ENCODE measurements at places on chromosomes 11 and 22.

DNA sequence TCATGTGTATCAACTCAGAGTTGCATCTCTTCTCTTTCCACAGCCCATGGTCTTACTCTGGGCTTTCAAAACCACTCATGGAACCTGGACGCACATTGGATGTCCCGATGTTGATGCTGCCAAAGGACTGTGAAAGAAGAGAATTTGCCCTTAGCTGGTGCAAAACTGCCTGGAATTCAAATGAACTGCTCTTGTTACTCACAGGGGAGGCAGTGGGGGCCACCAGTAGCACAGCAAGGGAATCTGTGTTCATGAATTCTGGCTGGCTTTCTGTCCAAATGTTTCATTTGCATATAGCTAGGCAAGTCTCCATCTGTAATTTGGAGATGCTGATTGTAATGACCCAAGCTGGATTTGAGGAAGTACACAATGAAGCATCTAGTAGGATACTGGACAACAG lies 24.9 kb downstream of the LMO2 start:
- no peak for DNase-seq

DNA sequence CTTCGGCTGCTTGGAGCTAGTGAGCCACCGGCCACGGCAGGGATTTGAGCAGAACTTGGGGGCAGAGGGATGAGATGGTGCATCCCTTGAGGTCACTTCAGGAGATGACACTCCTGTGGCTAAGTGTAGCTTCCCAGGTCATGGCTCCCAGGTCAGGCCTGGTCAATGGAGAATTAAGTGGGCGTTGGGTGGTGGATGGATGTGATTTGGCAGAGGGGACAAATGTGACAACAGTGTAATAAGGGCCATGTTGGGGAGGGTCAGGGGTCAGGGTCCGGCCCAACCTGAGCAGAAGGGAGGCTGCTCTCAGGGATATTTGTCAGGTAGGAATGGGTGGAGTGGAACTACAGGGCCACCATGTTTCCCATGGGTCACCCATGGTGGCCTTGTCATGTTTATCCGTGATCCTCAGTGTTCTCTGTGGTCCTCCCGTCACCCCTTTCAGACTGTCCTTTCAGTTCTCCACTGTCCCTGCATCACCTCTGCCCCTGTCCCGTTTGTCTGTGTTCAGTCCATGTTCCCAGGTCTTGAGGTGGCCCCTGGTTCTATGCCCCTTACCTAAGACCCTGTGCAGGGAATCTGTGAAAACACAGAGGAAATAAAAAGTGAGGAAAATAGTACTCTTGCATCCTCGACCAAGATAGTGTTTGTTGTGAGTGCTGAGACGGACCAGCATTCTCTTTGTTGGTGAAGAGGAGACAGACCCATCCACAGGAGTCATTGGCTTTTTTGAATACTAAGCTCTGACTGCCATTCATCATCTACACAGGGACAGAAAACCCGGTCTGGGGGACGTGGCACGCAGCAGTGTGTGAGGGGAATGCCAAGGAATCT lies 6.1 kb downstream of the SLC25A1 start:
- DNase-seq, result no peak

GRCh38 chr22:38504731-38505540 lies 1.2 kb downstream of the DDX17 start:
- peak; percentile 49 for DNase-seq

DNA sequence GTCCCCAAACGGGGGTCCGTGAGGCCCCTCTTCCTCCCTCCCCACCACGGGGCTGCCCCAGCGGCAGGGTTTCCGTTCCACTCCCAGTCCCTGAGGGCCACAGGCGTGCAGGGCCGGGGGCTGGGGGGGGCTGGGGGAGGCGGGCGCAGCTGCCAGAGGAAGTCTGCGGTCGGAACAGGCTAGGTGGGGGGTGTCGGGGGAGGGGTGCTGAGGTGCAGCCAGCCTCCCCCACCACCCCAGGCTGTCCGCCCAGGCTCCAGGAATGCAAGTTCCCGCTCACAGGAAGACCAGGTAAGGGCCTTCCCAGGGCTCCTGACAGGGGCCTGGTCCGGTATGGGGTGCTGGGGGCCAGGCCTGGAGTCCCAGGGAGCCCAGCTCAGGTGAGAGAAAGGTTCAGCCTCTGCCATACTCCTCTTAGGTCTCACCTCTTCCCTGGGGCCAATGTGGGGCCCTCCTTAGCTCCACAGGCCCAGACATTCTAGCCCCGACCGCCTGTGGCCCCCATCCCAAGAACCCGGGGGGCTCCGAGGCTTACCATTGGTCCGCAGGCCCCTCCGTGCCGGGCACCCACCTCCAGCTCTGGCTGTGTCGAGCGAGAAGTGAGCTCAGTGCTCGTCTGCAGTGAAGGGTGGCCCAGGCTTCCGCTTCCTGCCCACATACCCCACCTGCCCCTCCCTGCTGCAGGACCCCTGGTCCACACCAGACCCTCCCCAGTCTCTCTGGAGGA lies at the start of gene PTPRCAP:
PTPRCAP (minus strand) TSS at position 601 of the 727 bp plus-strand sequence; CDS start at position 538, 63 bp downstream.
- peak; percentile 68 for DNase-seq

GRCh38 chr11:26761361-26761809 lies 39.5 kb upstream of the SLC5A12 start:
- no peak for DNase-seq

- DNase-seq, result peak; percentile 20
These were observed 4.0 kb upstream of the MCAM start for GRCh38 chr11:119320776-119321524.

DNA sequence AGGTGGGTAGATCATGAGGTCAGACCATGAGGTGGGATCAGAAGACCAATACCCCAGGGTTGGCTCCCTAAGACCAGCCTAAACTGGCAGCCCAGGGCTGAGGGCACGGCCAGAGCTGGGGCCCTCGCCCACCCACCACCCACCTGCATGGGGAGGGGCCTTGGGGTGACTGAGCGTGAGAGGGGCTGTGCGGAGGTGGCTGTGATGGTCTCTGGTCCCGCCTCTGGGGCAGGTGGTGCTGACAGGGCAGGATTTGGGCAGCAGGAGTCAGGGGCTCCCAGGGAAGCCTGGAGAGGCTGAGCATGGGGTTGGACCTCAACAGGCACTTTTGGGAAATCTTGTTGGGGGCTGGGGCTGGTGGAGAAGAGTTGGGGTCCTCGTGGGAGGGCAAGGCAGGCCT lies 39.8 kb upstream of the MUC5AC start:
- no peak for DNase-seq

GRCh38 chr11:19642185-19643158 lies 70.2 kb upstream of the NAV2 start:
- DNase-seq, result no peak

DNA sequence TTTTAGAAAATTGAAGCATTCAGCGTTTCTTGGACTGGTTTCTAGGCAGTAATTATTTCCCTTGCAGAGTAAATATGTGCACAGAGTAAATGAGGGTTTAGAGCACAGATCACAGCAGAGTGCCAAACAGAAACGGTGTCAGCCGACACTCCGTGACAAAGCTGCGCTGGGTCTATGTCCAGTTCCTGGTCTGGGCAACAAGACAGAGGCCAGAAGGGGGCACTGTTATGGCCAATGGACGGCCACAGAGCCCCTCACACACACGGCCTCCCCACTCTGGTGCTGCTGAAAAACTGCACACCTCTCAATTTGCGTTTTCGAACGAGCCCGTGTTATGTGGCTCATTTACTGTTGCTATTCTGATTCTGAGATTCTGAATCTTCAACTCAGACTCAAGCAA lies 180.7 kb downstream of the MPPED1 start:
- DNase-seq, result no peak

DNA sequence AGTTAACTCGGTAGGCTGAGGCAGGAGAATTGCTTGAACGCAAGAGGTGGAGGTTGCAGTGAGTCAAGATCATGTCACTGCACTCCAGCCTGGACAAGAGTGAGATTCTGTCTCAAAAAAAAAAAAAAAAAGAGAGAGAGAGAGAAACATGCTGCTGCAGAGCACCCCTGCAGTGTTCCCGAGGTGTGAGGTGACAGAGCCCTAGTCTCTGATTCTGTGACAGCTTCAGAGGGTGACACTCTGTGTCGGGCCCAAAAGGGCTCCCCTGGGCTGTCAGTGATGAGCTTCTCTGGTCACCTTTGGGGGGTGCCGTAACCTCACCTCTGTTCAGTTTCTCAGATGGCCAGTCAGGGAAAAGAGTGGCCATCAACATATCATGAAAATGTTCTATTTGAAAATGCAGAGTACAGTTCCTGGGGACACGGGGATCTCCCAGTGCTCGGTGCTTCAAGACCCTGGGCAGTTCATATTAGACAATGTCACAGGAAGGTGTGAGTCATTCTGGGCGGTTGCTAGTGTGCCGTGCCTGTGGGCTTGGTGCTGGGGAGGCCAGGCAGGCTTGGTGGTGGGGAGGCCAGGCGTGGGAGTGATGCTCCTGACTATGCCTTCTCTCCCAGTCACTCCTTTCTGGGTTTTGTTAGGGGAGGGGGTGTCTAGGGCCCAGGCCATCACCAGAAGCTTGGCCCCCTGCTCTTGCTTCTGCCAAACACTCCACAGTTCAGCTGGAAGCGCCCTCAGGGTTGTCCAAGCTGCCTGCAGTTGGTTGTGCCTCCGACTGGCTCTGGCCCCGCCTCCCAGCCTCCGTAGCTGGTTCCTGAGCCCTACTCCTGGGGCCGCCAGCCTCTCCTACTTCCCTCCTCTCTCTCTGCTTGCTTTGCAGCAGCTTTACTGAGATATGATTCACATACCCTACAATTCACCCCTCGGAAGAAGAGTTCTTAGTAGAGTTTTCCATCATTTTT lies 52.5 kb upstream of the CLDN5 start:
- DNase-seq, result no peak

DNA sequence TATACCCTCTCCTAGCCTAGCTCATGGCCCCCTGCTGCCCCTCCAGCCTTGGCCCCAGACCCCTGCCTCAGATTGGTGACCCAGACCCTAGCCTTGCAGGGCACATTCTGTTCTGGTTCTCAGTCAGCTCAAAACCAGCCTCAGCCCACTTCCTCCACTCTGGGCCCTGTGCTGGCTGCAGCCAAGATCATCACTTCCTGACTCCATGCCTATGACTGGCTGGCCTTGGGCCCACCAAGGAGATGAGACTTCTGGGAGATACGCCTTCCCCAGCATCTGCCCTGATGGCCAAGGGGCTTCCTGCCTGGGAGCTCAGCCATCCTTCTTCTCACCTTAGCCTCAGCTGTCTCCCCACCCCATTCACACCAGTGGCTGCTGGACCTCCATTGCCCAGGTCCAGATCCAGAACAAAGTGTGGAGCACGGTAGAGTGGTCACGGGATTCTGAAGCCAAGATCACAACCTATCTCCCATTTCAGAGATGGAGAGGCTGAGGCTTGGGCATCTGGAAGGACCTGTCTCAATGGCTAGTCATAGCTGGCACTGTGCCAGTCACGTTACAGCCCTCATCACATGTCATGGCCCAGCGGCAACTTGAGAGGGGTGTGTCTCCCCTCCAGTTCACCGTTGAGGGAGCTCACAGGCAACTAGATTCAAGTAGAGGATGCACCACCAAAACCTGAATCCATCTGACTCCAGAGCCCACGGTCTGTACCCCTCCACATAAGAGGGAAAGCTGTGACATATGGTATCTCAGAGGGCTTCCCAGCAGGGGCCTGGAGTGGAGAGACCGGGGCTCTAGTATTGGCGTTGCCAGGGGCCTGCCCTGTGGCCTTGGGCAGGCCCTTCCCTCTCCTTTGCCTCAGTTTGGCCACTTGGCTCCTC lies 43.0 kb upstream of the KLHL35 start:
- DNase-seq, result no peak

GRCh38 chr11:128463371-128463829 lies 124.0 kb downstream of the ETS1 start:
- no peak for DNase-seq

DNA sequence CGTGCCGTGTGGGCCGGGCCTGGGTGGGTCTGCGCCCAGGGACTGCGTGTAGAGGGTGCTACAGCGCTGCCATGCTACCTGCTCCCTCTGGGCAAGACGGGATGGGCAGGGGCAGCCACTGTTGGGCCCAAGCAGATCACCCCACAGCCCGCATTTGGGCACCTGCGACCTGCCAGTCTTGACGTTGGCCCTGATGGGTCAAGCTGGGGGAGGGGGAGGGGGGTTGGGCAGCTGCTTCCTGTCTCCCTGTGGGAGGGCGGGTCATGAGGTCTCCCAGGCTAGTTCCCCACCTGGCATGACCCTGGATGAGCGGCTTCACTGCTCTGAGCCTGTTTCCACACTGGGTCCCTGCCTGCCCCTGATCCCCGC lies 2.8 kb upstream of the RPS19BP1 start:
- no peak for DNase-seq

- no peak for DNase-seq
These were observed 56.7 kb downstream of the APIP start for GRCh38 chr11:34859496-34859895.

GRCh38 chr11:128701086-128701485 lies 7.2 kb downstream of the FLI1 start:
- no peak for DNase-seq

DNA sequence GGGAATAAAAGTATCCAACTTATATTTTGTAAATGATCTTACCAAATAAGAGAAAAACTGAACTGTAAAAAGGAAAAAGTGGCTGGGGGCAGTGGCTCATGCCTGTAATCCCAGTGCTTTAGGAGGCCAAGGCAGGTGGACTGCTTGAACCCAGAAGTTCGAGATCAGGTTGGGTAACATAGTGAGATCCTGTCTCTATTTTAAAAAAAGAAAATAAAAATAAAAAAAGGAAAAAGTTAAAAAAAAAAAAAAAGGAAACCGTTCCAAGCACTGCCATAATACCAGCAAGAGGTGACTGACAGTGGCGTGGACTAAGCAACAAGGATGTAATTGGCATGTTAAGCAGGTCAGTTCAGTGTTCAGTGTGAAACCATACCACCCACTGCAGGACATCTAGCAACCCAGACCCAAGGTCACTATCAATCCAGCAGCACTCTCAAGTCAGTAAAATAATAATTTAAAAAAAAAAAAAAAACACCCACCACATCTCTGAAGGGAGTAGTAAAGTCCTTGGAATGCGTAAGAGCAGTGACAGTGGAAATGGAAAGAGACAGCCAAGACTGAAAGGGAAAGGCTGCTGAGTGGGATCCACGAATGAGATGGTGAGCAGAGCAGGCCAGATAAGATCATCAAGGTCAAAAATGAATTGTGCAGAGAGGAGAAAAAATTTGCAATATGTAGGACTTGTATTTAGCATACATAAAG lies 43.6 kb downstream of the MAPK1 start:
- DNase-seq, result no peak

- DNase-seq, result no peak
These were observed 5.4 kb downstream of the GPHA2 start for GRCh38 chr11:64930340-64930739.

DNA sequence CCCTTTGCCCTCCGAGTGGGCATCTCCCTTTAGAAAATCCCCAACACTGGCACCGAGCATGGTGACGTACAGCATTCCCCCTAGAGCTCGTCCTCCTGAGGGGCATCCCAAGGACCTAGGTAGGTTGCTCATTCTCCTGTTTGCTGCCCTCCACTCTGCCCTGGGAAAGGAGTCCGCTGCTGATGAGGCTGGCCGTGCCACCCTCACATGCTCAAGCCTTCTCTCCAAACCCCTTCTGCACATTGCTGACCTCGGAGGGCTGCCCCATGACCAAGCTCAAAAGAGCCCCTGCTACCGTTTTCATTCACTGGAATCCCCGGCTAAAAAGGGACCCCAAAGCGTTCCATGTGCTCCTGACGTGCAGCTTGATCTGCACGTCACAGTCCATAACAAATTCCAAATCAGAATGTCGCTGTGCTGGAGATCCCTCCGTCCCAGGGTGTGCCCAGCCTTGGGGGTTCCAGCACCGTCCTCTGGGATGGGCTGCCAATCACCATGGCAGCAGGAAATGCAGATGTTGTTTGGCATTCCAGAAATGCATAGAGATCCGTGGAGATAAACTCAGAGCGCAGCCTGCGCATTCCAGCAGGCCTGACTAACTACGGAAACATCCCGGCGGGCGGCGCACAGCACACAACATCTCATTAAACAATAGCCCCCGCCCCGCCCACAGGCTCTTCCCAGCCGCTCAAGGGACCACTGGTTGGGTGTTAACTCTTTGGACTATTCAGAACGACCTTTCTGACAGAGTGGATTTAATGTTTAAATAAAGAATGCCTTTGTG lies 26.3 kb upstream of the GNB1L start:
- DNase-seq, result no peak

Measured in effector memory CD4-positive, alpha-beta T cell (primary cell).